H54 (cell line): ENCODE measurements at places on chromosomes 13 and 19.

DNA sequence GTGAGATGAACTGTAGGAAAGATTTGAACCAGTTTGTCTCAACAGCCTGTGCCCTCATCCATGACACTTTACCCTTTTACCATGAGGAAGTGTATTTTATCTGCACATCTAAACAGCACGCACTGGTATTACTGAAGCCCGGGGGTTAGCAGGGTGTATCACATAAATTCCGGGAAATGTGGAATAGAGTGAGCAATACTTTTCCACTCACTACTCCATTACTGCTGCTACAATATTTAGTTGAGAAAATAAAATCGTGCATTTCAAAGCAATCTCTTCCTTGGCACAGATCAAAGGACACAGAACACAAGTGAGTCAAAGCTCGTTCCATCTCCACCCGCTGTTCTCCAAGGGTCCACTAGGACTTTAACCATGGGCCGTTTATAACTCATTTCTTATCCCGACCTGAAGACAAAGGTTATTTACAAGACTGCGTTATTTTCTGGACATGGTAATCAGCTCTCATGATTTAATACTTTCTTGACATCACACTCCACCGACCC lies 35.2 kb downstream of the STK24 start:
- no peak for DNase-seq

DNA sequence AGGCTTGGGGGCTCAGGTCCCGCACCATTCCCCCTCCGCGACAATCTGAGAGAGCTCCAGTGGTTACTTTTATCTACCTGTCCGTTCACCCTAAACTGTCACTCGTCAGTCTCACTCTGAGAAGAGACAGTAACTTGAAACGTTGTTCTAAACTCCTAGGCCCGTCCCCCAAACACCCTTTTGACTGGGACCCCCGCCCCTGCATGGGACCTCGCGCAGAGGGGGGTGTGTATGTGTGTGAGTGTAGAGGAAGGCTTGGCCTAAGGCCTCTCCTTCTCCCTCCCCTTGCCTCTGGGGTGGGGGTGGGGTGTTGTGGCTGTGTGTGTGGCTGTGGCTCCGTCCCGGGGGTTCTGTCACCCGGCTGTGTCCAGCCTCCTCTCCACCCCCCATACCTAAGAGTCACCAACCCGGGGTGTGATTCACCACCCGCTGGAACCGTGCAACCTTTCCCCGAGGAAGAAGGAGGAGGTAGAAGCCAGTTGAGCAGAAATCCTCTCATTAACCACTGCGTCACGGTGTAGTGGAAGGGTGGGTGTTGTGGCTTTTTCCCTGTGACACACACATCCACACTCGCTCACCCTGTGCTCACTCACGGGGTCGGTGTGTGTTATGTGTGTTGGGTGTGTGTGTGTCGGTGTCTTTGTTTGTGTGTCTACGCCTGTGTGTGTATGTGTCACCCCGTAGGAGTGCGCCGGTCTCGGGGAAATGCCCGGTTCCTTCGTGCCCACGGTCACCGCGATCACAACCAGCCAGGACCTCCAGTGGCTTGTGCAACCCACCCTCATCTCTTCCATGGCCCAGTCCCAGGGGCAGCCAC lies 2.4 kb downstream of the FOSB start:
- no peak for DNase-seq

DNA sequence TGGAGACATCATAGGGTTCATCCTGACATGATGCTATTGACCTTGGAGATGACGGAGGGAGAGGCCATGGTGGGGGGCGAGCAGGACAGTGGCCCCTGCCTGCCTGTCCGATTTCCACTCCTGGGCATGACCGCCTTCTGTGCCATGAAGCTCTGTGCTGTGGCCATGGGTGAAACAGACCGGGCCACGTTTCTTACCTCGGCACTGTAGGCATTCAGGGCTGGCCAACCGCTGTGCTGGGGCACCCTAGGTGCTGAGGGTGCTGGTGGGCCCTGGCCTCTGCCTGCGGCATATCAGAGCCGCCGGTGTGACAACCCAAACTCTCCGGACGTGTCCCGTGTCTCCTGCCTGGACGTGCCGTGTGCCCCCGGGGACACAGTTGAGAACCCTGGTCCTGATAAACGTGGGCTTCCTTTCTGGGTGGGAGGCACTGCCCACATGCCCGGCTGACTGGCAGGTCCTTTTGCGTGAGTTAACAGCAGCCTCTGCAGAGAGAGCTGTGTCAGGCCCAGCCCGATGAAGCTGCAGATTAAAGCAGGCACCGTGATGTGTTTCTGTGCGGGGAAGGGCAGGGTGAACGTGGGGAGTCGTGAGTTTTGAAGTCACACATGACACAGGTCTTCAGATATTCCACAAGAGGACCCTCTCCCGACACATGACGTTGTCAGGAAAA lies 46.5 kb downstream of the TMEM255B start:
- DNase-seq = no peak

- DNase-seq = no peak
These were observed 247.9 kb downstream of the MYO16 start for GRCh38 chr13:108877300-108877699.

GRCh38 chr19:5547881-5548280 lies 19.9 kb downstream of the TINCR start:
- DNase-seq = peak; percentile 54

DNA sequence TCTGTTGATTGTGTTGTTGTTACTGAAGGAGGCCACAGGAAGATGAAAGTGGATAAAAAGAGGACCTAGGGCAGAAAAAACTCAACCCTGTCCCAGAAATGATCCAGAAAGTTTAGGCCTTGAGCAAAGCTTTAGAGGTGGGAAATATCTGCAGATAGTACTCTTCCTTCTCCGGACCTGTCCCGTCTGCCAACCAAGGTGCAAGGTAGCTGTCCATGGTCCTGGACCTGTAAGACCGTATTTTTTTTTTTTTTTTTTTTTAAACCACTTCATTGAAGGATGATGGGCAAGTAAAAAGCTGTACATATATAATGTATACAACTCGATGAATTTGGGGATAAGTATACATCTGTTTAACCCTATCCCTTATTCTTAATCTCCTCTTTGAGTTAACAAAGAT lies 225.9 kb downstream of the OLFM4 start:
- DNase-seq = no peak
